Stimulated activated CD4-positive, alpha-beta T cell treated with anti-CD3 and anti-CD28 coated beads, TNF-alpha, amount 100 ng/mL, for 4 hours (primary cell): ENCODE measurements at places on chromosomes 12 and 14.

DNA sequence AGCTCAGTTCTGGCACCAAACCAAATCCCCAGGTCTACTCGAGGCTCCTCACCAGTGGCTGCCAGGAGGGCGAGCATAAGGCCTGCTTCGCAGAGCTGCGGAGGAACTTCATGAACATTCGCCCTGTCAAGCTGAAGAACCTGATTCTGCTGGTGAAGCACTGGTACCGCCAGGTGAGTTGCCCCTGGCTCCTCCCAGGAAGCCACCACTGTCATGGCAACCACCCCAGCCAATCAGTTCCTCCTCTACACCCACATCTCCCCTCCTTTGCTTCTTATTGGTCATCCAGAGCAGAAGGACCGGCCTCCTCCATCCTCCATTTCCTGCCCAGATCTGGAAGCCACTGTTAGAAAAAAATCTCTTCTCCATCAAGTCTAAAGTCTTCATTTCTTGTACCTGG lies 17.2 kb upstream of the OAS2 start:
- no peak for DNase-seq

- DNase-seq: no peak
Measured at GRCh38 chr12:99029511-99030271, 384.6 kb downstream of the APAF1 start.

GRCh38 chr14:67536087-67536486 lies 3.0 kb downstream of the PLEKHH1 start:
- no peak for DNase-seq

DNA sequence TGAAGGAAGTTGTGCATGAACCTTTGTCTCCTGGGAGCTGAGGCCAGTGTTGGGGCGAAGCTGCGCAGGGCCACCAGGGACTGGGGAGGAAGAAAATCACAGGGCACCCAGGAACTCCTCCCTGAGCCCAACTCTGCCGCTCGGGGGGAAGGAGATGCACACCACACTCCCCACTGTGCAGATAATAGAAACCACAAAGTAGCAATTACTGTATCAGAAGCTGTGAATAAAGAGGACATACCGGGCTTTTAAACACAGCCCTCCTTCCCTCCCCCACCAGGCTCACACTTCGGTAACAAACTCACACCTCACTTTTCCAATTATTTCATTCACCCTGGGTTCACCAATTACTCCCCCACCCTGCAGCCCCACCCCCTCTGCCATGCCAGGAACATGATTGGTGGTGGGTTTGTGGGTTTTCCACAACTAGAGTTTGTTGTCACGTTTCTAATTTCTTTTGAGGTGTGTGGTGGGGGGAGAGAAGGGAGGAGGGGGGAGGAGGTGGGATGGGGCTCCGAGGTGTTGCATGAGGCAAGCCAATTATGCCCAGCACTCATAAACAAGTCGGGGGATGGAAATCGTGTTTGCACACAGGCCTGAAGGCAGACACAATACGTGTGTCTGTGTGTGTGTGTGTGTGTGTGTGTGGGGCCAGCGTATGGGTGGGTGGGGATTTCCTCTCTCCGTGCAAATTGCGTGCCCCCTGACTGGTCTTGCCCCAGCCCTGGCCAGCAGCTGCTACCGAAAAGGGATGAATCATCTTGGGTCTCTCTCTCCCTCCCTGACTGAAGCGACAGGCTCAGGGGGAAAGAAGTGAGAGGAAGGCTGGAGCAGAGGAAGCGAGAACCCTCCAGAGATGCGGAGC lies 103.3 kb downstream of the RBM19 start:
- no peak for DNase-seq

DNA sequence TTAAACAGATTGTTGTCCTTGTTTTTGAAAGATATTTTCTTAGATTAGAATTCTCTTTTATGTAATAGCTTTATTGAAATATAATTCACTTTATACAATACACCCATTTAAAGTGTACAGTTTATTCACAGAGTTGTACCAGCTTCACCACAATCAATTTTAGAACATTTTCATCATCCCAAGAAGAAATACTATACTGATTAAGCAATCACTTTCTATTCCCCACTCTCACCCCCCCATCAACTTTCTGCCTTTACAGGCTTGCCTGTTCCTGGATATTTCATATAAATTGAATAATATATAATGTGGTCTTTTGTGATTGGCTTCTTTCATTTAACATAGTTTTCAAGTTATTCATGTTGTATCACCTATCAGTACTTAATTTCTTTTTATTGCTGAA lies 44.4 kb downstream of the ARHGAP5 start:
- DNase-seq: no peak

DNA sequence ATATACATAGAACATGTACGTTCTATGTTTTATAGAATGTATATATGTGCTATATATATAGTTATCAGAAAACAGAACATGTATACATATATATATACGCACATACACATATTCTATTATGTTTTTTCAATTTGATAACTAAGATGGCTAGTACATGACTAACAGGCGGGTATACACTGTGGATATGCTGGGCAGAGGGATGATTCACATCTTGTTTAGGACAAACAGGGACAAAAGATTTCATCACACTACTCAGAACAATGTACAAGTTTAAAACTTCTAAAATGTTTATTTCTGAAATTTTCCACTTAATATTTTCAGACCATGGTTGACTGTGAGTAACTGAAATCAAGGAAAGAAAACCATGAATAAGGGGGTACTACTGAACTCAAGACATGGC lies 17.4 kb downstream of the TIMELESS start:
- DNase-seq: no peak

- no peak for DNase-seq
Measured at GRCh38 chr12:59158066-59158465, 237.8 kb upstream of the LRIG3 start.

DNA sequence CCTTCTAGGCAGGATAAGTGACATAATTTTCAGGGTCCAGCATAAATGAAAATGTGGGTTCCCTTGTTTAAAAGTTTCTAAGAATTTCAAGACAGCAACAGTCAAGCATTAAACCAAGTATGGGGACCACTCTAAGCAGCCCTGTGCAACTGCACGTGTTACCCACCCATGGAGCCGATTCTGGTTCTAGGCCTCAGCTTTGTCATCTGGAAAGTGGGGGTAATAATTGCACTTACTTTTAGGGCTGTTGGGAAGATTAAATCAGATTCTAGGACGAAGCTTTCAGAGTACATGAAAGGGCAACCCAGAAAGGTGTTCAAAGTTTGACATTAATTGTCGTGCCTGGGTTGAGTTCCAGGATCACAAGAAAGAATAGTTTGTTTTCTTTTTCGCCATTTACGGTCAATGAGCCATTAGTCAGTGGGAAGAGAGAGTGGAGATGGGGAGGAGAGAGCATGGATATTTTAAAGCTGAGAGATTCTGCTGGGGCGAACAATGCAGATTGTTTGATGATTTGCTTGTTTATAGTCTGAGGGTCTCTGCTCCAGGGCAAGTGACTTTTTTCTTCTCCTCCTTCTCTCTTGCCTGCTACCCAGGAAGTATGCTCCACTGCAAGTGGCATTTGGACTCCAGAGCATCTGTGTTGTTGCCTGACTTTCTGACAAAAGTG lies 10.7 kb upstream of the PPFIBP1 start:
- no peak for DNase-seq

- no peak for DNase-seq
Measured at GRCh38 chr14:99675382-99675835, 8.7 kb upstream of the CYP46A1 start.

DNA sequence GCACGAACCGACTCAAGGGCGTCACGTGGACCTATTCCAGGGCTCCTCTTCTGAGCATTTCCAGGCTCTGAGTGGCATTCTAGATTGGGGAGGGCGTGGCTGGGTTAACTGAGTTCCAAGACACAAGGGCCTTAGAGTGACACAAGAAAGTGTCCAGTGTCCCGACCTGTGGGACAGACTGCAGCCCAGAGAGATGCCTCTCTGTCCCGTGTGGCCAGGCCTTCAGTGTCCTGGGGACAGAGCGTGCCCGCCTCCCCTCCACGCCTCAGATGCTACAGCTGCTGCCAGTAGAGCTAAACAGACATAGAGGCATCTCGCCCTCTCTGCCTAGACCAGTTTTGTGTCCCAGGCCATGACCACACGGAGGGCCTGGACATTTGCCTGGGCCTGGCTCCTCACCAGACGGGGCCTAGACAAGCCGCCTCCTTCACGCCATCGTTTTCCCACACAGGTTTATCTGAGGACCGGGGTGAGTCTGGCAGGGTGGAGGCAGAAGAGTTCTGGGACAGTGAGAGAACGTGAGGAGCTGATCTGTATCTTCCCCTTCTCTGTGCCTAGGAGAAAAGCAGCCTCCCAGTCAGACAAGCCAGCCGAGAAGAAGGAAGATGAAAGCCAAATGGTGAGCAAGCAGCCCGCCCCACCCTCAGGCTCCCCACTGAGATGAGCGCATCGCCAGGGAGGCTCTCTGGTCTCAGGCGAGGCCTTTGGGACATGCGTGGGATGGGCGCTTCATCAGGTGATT lies 27.1 kb downstream of the DEGS2 start:
- no peak for DNase-seq
